ENCODE measurements at places on chromosomes 4 and X.
A peak's percentile ranks its signal among the peaks of the same experiment; 100 is the strongest.

DNA sequence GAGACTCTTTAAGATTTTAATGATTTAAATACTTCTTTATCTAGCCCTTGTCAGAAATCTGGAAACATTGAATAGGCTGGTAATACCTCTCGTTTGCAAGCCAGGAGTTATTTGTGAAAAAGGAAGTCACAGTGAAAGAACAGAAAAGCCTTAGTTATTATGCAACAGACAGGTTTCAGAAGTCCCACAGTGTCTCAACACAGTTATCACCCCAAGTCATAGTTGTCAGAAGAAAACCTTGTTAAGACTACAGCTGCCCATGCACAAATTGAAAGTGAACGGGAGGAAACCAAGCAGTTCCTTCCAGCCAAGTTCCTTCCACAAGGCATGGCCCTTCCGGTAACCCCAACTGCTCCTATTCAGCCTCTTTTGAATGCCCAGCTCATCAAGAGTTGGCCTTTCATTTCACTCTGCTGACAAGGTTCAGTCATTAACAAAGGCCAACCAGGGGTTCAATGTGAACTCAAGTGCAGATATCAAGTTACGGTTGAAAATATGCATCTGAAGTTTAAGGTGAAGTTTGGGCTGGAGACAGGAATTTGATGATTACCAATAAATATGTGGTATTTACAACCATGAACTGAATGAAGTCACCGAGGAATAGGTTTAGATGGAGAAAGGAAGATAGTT, 15.6 kb downstream of the ALPK1 start:
- DNase-seq, result no peak

GRCh38 chr4:121773883-121774282, 8.9 kb upstream of the SMIM43 start:
- DNase-seq, result no peak

DNA sequence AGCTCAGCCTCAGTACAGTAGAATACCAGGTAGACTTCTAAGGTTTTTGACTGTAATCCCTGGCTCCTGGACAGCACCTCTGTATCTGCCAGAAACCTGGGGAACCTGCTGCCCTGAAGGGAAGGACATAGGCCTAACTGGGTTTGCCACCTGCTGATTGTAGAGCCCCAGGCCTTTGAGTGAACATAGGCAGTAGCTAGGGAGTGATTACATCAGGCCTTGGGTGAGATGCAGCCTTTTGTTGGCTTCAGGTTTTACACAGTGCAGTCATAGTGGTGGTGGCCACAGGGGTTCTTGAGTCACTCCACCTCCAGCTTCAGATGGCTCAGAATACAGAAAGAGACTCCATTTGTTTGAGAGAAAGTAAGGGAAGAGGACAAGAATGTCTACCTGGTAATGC, 19.3 kb downstream of the IQCM start:
- no peak for DNase-seq

GRCh38 chr4:141388481-141388880, 167.8 kb downstream of the ZNF330 start:
- DNase-seq, result peak; percentile 76

DNA sequence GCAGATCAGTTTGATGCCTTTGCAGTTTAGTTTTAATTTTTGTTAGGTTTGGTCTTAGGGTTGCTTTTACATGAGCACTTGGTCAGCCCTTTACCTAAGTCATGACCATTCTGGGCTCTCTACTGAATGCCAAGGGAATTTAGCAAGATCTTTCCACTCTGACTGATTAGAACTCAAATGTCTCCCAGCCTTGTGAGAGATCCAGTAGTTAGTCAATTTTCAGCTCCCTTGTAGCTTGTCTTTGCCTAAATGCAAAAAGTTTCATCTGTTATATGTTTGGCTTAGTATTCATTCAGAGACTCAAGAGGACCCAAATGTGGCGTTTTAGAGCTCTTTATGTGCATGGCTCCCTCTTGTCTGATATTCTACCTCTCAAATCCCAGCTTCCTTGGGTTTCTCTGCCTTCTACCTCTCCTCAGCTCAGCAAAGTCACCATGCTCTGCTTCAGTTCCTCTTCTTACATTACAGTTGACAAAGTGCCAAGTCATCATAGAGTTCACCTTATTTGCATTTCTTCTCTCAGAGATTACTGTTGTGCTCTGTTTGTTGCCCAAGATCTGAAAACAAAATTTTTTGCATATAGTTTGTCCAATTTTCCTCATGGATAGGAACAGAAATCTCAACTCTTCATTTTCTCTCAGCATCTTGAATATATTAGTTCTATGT, 17.5 kb upstream of the JAKMIP1 start:
- DNase-seq, result no peak

DNA sequence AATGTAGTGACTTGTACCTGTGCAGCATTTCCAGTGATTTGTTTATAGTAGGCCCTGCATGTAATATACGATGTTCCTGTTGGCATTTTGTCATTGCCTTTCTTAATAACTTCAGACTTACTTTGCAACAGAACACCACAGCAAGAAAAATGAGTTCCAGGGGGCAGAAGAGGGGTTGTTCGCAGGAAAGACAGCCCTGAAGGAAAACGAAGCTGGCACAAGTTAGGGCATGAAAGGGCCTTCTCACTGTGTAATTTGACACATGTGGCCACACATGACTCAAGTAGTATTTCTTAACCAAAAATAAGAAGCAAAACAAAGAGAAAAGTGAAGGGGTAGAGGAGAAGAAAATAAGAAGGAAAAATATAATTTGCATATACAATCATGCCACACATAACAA, 265.8 kb upstream of the SMIM31 start:
- no peak for DNase-seq

DNA sequence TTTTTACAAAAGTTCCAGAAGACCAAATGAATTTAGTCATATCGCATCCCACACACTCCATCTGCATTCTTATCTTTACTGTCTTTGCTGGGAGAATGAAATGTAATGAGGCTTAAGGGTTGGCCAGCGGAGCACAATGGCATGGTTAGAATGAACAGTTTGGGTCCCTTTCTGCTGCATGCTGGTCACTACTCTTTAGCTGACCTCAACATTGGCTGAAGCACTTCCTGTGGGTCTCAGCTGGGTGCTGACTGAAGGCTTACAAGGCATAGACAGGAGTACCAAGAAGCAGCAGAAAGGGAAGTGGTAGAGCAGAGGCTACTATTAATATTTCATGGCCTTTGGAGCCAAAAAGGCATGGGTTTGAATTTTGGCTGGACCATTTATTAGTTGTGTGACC, 159.4 kb upstream of the GPC4 start:
- DNase-seq, result no peak

DNA sequence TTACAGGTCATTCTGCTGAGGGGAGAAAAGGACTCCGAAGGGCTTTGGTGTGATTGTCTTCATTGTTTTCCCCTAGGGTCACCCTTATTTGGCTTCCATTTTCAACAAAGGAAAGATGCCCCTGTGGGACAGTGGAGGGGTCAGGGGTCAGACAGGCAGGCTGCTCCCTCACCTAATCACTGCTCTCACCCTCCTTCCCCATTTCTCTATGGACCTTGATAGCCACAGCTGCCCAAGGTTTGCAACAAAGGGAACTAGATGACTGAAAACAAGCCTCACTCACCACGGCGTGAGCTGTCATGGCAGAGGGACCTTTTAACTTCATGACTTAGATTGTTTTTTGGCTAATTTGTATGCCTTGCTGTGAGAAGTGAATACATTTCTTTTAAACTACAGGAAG, 40.7 kb downstream of the C4orf51 start:
- DNase-seq, result no peak

GRCh38 chr4:19729886-19730651, 521.6 kb upstream of the SLIT2 start:
- DNase-seq, result no peak

- DNase-seq, result no peak
Measured at GRCh38 chrX:45191383-45191782, 9.3 kb downstream of the DIPK2B start.

DNA sequence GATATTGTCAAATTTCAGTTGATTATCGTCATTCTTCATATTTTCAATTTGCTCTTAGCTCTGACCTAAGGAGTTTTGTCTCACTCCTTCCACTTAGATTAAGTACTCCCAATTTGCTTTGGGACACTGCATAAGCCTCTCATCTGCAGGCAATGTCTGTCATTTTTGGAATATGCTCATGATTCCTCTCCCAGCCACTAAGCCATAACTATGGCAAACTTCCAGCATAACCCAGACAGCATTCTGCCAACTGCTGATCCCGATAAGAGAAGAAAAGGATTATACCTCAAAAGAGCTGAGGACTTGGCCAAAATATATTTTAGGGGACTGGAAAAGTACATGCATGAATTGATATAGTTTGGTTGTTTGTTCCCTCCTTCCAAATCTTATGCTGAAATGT, 444.4 kb downstream of the GABRG1 start:
- no peak for DNase-seq

- DNase-seq, result no peak
Measured at GRCh38 chr4:8422327-8422726, 18.2 kb downstream of the ACOX3 start.

DNA sequence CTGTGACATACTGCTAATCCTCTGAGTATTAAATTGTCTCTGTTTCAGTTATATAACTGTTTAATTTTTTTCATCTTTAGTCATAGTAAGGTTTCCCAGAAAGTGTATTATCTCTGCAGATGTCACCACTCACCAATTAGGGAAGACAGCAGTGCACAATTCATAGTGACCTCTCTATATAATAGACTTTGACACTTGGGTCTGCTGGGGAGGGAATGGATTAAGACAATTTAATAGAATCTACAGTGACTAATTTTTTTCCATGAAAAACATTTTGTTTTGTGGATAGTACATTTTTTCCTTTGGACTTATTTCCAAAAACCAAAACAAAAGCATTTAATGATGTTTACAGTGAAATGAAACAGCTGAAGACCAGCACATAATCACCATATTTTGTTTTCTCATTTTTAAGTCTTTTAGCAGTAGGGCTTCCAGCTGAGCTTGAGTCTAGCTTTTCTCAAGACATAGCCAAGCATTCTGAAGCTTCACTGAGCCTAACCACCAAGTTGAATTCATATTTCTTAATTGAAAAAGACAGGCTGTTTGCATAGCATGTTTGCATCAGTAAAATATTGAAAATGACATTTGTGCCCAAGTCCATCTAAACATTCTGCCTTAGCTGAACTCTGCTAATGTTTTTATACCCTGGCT, 69.5 kb downstream of the PCDH19 start:
- DNase-seq, result no peak

- no peak for DNase-seq
Measured at GRCh38 chrX:39576041-39576872, 521.5 kb downstream of the BCOR start.

Data from GM04503 (cell line).